ENCODE measurements at places on chromosomes 5 and 9.

GRCh38 chr5:161566081-161566480 is 19.6 kb upstream of the GABRB2 start:
- no peak for DNase-seq

- DNase-seq, result no peak
These were observed 54.2 kb upstream of the NOTCH1 start for GRCh38 chr9:136599811-136600660.

- no peak for DNase-seq
These were observed 34.6 kb upstream of the NDFIP1 start for GRCh38 chr5:142074006-142074405.

- no peak for DNase-seq
These were observed 135.9 kb upstream of the RAD23B start for GRCh38 chr9:107147134-107147533.

- DNase-seq, result no peak
These were observed 411.0 kb downstream of the SPOCK1 start for GRCh38 chr5:137088175-137088574.

- no peak for DNase-seq
These were observed 32.1 kb downstream of the RAI14 start for GRCh38 chr5:34688015-34688810.
